Stimulated activated CD8-positive, alpha-beta memory T cell treated with anti-CD3 and anti-CD28 coated beads, Interleukin-7, amount 100 ng/mL, for 1 hour (primary cell): ENCODE measurements at places on chromosomes 5 and 9.

DNA sequence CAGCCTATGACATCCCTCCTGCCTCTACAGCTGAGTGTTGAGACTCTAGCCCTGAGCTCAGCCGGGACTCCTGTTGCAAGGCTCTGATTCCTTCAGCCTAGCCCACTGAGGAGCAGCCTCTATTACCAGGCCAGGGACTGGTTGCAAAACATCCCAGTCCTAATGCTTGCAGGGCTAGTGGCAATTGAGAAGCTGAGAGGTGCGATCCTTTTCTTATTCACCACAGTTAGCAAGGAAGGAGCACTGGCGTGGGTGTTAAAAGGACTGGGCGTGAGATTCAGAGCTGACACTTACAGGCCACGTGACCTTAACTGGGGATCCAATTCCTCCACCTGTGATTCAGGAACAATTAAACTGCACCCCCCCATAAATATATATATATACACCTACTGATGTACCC, 58.8 kb downstream of the GARNL3 start:
- DNase-seq = no peak

DNA sequence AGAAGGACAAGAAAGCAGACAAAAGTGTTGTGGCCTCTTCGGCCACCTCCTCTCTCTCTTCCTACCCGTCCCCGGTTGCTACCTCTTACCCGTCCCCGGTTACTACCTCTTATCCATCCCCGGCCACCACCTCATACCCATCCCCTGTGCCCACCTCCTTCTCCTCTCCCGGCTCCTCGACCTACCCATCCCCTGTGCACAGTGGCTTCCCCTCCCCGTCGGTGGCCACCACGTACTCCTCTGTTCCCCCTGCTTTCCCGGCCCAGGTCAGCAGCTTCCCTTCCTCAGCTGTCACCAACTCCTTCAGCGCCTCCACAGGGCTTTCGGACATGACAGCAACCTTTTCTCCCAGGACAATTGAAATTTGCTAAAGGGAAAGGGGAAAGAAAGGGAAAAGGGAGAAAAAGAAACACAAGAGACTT, 2.4 kb downstream of the EGR1 start:
- DNase-seq = peak; percentile 44

DNA sequence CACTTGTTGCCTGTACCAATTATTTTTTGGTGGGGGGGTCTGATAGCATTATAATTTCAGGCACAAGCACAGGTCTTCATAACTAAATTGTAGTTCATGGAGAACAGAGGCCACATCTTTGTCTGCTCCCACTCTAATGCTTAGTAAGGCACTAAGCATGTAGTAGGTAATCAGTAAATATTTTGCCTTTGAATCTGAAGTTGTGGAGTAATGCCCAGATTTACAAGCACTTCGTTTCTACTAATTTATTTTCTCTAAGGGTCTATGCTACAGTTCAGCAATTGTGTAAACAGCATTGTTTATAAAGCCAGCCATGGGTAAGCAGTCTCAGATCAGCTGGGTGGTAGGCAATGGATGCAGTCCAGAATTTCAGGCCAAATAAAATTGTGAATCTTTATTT, 78.6 kb downstream of the GRIA1 start:
- no peak for DNase-seq

GRCh38 chr5:17252543-17252942, 35.1 kb downstream of the BASP1 start:
- no peak for DNase-seq

DNA sequence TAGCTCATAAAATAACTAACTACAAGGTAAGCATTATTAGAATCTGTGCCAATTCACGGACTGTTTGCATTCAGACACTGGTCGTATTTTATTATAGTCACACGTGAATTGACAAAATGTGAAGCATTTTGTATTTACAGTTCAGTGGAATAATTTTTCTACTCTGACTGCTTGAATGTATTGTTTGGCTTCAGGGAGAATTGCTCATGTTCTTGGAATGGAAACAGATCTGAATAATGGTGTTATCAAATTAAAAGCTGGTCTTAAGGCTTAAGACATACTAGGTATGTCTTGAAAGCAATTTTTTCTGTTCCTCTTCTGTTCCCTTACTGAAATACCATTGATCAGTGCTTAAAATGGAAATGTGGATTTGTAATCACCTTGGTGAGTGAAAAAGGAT, 543.7 kb upstream of the TLE4 start:
- no peak for DNase-seq

DNA sequence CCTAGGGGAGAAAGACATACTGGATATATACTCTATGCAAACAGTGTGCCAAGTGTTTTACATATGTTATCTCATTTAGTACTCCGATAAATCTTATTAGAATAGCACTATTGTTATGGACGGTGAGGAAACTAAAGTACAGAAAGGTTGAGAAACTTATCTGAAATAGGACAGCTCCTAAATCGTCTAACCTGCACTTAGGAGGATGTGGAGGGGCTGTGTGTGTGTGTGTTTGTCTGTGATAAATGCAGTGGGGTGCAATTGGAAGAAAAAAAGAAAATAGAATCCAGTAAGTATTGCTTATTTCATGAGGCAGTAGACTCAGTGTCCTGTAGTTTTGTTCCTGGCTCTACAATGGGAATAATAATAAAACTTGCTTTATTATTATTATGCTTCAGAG, 106.4 kb upstream of the IL6ST start:
- no peak for DNase-seq

DNA sequence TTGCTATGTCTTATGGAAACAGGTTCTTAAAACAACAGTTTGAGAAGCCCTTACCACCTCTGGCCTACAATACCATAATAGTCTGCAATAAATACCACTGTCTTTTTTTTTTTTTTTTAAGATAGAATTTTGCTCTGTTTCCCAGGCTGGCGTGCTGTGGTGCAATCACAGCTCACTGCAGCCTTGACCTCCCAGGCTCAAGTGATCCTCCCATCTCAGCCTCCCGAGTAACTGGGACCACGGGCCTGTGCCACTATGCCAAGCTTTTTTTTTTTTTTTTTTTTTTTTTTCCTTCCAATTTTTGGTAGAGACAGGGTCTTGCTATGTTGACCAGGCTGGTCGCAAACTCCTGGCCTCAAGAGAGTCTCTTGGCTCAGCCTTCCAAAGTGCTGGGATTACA, 37.0 kb downstream of the AFF4 start:
- DNase-seq = no peak

- DNase-seq = no peak
Measured at GRCh38 chr9:75432386-75432785, 344.1 kb downstream of the OSTF1 start.

GRCh38 chr5:39412721-39413394, 11.9 kb downstream of the DAB2 start:
- no peak for DNase-seq

- DNase-seq = no peak
Measured at GRCh38 chr5:80037366-80037765, 2.2 kb downstream of the THBS4 start.

DNA sequence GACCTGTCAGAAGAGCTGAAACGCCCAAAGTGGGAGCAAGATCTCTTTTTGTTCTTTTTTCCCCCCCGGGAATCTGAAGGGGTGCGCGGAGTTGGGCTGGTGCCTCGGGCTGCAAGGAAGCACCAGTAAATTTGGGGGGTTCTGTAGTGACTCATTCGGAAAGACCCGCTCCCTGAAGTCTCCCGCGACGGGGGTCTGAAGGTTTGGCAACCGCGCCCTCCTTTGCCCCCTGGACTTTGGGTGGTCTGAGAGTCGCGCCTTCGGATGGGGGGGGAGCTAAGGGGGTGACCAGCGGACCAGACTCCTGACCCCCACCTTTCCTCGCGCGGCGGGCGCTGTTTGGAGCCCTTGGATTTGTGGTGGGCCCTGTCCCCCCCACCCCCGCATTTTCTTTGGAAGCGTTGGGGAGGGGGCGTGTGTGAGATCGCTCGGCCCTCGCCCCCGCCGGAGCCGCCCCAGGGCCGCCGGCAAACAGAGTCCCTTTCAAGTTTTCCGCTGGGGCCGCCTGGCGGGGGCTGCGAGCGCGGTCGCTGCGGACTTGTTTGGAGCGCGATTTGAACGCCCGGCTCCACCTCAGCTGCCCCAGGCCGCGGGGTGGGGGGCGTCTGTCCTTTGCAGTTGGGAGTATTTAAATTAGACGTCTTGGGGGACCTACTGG, 2.0 kb downstream of the CXXC5 start:
- no peak for DNase-seq

- no peak for DNase-seq
Measured at GRCh38 chr5:52893105-52893504, 96.0 kb upstream of the ITGA2 start.

GRCh38 chr5:136082390-136083193, 50.1 kb upstream of the SMAD5 start:
- peak; percentile 43 for DNase-seq

GRCh38 chr9:24516463-24516862, 29.2 kb downstream of the IZUMO3 start:
- no peak for DNase-seq

GRCh38 chr9:69139596-69139995, 34.5 kb upstream of the TJP2 start:
- no peak for DNase-seq

GRCh38 chr9:135216791-135217441, 129.4 kb downstream of the OLFM1 start:
- no peak for DNase-seq

- no peak for DNase-seq
Measured at GRCh38 chr5:101611039-101611438, 685.0 kb downstream of the SLCO4C1 start.

DNA sequence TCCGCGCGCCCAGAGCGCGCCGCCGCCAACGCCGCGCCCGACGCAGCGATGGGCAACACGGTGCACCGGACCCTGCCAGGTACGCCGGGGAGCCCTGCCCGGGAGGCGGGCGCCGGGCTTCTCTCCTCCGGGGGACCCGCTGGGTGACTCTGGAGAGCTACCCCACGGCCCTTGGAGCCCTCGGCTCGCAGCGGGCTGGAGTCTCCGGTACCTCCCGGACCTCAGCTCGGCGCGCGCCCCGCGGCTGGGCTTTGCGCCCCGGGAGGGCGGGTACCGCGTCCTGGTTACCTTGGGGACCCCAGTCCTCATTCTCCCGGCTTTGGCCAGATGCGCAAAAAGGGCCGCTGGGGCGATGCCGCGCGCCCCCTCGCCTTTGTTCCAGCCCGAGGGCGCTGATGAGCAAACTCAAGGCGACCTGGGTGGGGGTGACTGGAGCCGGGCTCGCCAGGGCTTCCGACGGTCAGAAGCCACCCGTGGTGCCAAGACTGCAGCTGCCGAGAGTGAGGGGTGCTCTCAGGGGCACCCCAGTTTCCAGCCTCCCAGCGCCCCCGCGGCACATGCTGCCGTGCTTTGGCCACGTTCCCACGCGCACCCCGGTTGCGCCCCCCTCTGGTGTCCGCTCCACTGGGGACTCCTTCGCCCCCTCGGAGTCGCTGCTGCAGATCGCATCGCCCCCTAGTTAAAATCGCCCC, 442 bp downstream of the NEURL1B start:
- no peak for DNase-seq

DNA sequence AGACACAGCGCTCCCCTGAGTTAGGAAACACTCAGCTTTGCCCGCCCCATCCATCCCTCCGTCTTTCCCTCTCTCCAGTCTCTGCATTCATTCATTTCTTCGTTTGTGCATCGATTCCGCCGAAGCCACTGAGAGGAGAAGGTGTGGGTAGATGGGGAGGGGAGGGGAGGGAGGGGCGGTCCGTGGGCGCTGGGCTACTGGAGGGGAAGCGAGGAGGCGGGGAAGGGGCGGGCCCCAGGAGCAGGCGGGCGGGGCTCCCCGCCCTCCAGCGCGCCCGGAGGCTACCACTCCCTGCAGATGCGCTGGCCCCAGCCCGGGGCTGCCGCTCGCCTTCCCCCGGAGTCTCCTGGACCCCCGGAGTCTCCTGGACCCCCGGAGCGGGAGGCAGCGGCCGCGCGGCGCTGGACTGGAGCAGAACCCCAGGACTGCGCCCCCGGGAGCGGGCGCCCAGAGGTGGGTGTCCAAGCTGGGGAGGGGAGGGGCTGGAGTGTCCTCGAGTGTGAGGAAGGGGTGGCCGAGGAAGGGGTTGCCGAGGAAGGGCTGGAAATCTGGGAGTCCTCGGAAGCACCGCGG, 159.5 kb downstream of the C9orf152 start:
- DNase-seq = peak; percentile 52

DNA sequence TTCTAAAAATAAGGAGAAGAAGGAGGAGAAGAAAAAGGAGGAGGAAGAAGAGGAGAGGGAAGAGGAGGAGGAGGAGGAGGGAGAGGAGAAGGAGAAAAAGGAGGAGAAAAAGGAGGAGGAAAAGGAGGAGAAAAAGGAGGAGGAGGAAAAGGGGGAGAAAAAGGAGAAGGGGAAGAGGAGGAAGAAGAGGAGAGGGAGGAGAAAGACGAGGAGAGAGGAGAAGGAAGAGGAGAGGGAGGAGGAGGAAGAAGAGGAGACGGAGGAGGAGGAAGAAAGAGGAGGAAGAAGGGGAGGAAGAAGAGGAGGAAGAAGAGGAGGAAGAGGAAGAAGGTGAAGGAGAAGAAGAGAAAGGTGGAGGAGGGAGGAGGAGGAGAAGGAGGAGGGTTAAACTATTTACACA, 210.2 kb upstream of the TRPM3 start:
- no peak for DNase-seq

DNA sequence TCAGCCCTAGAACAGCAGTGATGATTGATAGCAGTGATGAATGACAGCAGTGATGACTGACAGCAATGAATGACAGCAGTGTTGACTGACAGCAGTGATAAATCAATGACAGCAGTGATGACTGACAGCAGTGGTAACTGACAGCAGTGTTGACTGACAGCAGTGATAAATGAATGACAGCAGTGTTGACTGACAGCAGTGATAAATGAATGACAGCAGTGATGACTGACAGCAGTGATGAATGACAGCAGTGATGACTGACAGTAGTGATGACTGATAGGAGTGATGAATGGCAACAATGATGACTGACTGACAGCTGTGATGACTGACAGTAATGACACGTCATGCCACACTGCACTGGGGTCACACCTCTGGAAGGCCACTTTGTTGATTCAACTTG, 106.8 kb downstream of the ENTREP1 start:
- DNase-seq = no peak

GRCh38 chr5:35516271-35516670, 101.4 kb upstream of the SPEF2 start:
- DNase-seq = no peak

GRCh38 chr9:132937463-132937901, 6.9 kb downstream of the TSC1 start:
- no peak for DNase-seq

DNA sequence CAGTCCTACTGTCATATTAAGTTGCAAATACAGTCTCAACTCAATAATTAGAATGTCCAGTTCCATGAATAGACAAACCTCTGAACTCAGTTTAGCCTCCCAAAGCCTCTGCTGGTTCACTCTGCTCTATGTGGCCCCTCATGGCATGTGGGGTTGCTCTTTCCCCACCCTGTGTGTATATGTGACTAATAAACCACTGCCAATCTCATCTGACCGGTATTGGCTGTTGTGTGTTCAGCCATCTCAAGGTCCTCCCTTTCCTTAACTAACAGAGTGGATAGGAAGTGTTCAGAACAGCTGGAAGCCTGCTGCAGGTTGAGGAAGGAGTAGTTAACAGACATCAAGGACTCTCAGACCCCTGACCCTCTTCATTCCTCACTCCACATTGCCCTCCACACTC, 55.3 kb downstream of the IL33 start:
- no peak for DNase-seq

GRCh38 chr5:168578538-168579487, at the start of gene PANK3:
TSS of gene PANK3 (minus strand) at chr5:168579368. CDS start at chr5:168579283, 85 bp downstream.
- no peak for DNase-seq
